ENCODE measurements at places on chromosomes 16 and 17.

GRCh38 chr16:52033992-52034391 lies 513.0 kb downstream of the TOX3 start:
- no peak for DNase-seq

- no peak for DNase-seq
These were observed 495 bp upstream of the CMTR2 start for GRCh38 chr16:71289732-71290062.

DNA sequence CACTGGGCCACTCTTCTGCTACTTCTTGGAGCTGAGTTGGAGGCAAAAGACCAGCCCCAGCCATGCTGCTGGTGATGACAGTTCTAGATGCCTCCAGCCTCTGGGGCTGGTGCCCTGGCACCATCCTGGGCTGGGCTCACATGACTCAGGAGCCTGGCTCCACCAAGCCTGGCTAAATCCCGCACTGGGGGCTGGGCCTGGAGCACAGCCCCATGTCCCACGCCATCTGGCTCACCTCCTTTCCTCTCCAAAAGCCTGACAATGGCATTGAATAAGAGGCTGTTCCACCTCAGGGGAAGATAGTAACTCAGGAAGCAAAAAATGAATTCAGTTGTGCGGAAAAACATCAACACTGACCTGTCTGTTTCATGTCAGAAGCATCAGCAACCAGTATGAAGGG lies 45.1 kb upstream of the MTSS2 start:
- DNase-seq = no peak

DNA sequence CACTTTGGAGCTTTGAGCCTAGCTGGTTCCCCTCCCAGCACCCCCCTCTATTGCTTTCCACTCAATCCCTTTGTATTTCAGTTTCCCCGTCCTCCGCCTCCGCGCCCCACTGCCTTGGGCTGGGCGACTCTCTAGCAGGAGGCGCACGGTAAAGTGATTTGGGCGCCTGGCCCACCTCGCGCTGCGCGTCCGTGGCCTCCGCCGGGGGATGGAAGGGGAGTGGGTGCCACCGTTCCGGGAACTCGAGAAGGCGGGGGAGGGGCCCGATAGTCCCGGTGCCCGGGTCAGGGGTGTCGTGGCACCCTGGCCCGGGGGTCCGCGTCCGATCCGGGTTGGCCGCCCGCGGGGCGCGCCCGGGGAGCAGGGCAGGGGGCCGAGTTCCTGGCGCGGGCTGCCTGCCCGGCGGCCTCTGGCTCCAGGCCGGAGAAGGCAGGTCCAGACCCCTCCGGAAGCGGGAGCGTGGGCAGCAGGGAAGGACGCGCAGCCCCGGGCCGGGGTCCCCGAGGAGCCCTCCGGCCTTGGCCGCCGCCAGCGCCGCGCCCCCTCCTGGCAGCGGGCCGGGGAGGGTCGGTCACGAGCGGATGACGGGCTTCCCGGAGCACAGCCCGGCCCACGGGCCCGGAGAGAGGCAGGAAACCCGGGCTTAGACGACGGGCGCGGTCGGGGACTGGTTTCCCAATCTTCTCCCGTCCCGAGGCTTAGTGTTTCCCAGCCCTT lies 15.8 kb downstream of the MEOX1 start:
- DNase-seq = no peak

- DNase-seq = no peak
These were observed 18.4 kb downstream of the ESRP2 start for GRCh38 chr16:68217506-68217905.

DNA sequence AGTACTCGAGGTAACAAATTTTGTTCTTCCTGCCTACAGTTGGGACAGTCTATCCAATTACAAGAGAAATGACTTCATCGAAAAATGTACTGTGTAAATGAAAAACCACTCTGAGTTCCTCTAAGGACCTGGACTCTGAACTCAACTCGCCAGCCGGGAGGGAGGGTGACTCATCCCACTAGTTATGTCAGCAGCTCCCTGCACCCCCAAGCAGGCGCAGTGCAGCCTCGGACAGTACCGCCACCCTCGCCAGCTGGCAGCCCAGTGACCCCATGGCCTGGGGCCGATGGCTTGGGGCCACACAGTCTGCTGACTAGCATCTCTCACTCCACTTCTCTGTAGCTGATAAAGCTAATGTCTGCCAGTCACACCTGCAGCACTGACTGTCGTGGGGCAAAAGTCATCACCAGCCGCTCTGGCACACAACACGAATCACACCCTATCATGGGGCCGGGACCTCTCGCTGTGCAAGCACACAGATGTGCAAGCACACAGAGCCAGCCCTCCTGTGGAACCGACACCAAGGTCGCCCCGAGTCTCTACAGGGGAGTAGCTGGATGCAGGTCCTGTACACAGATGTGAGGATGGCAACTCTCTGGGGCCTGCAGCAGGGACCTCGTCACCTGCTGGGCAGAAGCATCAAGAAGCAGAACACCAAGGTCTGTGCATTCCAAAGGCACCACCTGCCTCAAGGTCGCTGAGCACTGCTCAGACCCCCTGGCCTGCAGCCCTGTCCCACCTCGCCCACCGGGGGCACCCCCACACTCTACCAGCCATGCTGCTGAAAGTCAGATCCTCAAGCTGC lies 5.7 kb downstream of the CSNK1D start:
- DNase-seq = peak; percentile 70

- DNase-seq = no peak
These were observed 96.7 kb upstream of the XYLT1 start for GRCh38 chr16:17567455-17567854.

DNA sequence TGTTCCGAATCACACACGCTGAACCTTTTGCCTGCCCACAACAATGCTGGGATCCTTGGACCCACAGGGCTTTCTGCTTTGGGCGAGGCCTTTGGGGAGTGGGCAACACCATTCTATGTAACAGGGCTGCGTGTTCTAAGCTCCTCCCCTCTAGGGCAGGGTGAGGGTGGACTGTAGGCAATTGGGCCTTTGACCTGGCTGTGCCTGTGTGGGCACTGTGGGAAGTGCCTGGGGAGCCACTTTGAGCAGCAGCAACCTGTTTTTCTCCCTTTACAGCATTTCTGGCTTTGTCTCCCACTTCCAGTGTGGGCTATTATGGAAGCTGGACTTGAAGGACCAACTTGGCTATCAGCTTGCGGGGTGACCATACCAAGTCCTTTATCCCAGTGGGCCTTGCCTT lies 128.9 kb upstream of the WSCD1 start:
- no peak for DNase-seq

DNA sequence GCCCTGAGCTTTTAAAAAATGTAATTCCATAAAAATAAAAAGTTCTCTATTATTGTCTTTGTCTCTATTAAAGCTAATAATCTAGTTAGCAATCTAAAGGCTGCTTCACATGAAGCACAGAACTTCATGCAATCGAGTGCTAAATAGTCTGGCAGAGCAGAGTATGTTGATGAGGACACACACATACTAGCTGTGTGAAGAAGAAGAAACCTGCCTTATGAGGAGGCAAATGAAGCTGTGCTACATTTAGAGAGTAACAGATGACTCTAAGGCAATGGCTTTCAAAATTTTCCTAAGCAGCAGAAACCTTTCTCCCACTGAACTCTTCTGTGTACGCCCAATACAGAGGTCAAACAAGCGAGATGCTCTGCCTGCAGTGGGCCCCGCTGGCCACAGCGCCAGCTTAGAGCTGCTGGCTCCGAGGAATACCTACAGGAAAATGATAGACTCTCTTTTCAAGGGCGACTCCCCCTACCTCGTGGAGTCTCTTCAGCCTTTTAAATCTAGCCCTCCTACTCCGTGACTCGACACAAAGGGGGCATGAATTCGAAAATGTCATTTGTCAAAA lies 39.2 kb downstream of the GNA13 start:
- no peak for DNase-seq

DNA sequence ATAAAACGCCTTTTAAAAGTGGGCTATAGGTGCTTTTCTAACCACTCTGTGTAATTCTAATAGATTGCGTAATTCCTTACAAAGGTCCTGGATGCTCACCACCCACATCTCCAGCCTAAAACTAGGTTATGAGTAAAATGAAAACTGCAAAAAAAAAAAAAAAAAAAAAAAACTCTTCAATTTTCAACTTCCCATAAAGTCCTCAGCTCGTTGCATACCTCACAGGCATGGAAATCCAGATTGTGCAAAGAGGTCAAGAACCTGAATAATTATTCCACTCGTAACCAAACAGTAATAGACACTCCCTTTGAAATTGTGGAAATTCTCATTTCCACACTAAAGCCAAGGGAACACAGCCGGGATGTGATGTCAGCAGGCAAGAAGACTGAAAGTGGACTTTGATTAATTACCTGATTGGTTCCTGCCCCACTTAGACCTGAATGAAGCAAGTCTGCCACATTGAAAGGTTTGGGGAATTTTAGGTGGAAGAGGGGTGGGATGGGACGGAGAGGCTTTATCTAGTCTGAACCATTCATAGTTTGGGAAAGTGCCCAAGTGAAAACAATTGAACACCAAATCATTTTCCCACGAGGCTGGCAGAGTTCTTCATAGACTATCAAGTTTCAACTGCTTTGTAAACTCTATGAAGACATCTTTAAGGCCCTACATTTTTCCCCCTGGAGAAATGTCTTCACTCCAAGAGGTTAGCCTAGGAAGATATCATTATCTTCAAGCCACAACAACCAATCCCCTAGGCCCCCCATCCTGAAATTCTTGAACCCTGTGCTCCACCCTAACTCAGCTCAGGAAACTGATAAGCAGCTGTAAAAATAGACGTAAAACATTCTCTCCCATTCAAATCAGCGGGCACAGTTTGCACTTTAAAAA lies 49.1 kb upstream of the TANC2 start:
- peak; percentile 35 for DNase-seq
